ENCODE measurements at places on chromosomes 4 and X. TPM values are rescaled to one million over a fixed set of nuclear protein-coding genes. Genes with fewer than 3 reads are reported as not detected.

PASD1 gene
- not detected for total RNA-seq

GABRG1 gene
- 0.33 TPM for total RNA-seq

MAGEA3 gene
- total RNA-seq: not detected

F11 gene
- not detected for total RNA-seq

CT45A2 gene
- not detected for total RNA-seq

GRK4 gene
- total RNA-seq: 3.4 TPM

USP51 gene
- total RNA-seq: 0.94 TPM

HTRA3 gene
- 40.7 TPM for total RNA-seq

LONRF3 gene
- total RNA-seq: 12.6 TPM

PPP2R3B gene
- total RNA-seq: 5.9 TPM

ADH1A gene
- 0.85 TPM for total RNA-seq

LRIT3 gene
- total RNA-seq: 0.19 TPM

MAGIX gene
- total RNA-seq: 0.49 TPM

UGT2B11 gene
- not detected for total RNA-seq

MAP3K15 gene
- total RNA-seq: not detected

SAT1 gene
- total RNA-seq: 976 TPM

PTTG2 gene
- not detected for total RNA-seq

CBLL2 gene
- not detected for total RNA-seq

KIF4A gene
- total RNA-seq: 0.88 TPM

TCEAL5 gene
- total RNA-seq: not detected

TMSB15A gene
- total RNA-seq: 0.85 TPM

ZAR1 gene
- total RNA-seq: not detected

TLR10 gene
- not detected for total RNA-seq

SYTL5 gene
- total RNA-seq: not detected

FAM193A gene
- total RNA-seq: 39.2 TPM

SEPTIN11 gene
- 340 TPM for total RNA-seq

SMIM31 gene
- not detected for total RNA-seq

HPSE gene
- 3.5 TPM for total RNA-seq

SOX3 gene
- not detected for total RNA-seq

TRIM2 gene
- 29.7 TPM for total RNA-seq

TEC gene
- total RNA-seq: 6.2 TPM

PLAC1 gene
- not detected for total RNA-seq

LUZP4 gene
- total RNA-seq: not detected

ADGRA3 gene
- total RNA-seq: 19.2 TPM

SPANXC gene
- not detected for total RNA-seq

RIPPLY1 gene
- total RNA-seq: not detected

MAGEA1 gene
- not detected for total RNA-seq

ZCCHC12 gene
- total RNA-seq: not detected

POF1B gene
- total RNA-seq: 0.75 TPM

IL2RG gene
- total RNA-seq: 5.4 TPM

IDS gene
- 56.3 TPM for total RNA-seq

SPANXA2 gene
- total RNA-seq: not detected

PPP4R3C gene
- not detected for total RNA-seq

CHM gene
- 54.0 TPM for total RNA-seq

PCDH7 gene
- total RNA-seq: 0.94 TPM

TKTL1 gene
- not detected for total RNA-seq

NUDT11 gene
- 0.82 TPM for total RNA-seq

CYTL1 gene
- total RNA-seq: 0.98 TPM

PLCXD1 gene
- total RNA-seq: 6.6 TPM

TSPAN7 gene
- total RNA-seq: 47.6 TPM

BRS3 gene
- not detected for total RNA-seq

TMEM144 gene
- 23.8 TPM for total RNA-seq

MAPK10 gene
- total RNA-seq: 61.6 TPM

PCDH19 gene
- total RNA-seq: 3.6 TPM

USP26 gene
- total RNA-seq: not detected

IL2 gene
- total RNA-seq: not detected

BST1 gene
- 34.0 TPM for total RNA-seq

G6PD gene
- 37.2 TPM for total RNA-seq

Measured in subcutaneous adipose tissue (tissue), 4 donors.